ENCODE measurements at places on chromosomes 5 and 9.
A peak's percentile ranks its signal among the peaks of the same experiment; 100 is the strongest.

DNA sequence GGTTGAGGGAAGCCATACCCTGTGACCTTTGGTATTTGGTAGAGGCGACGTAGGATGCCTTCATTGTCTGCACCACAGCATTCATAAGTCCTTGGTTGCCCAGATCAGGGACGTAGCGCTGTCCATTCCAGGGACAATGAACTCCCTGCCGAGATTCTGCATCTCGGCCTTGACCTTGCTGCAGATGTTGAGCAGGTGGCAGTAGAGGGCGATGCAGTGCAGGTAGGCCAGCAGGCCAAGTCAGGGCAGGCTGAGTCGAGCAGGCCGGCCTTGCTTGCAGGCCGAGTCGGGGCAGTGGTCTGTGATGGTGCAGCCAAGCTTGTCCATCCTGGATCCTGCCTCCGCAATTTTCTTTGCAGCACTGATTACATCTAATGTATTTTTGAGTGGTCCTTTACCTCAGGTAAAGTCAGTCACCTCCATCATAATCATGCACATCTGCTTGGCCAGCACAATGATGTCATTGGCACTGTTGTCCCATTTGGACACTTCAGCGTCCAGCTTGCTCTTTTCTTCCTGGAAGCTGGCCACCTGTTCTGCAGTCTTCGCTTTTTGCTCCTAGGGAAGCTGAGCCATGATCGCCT, 93.4 kb upstream of the CCDC112 start:
- DNase-seq = no peak

DNA sequence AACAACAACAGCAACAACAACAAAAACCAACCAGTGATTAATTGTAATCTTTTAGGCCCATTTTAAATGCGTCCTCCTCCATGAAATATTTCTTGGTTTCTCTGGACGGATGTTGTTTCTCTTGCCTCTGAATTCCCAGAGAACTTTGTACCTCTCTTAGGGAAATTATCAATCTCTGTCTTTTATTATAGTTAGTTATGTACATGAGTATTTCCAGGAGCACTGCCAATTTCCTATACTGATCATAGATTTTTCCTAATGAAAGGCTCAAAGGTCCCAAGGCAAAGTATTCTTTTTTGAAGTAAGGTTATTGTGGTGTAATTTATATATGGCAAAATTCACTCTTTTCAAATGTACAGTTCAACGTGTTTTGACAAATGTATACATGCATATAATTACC, 20.4 kb upstream of the PALM2AKAP2 start:
- DNase-seq = no peak

- no peak for DNase-seq
These were observed 1.3 kb downstream of the BBLN start for GRCh38 chr9:128161215-128161902.

DNA sequence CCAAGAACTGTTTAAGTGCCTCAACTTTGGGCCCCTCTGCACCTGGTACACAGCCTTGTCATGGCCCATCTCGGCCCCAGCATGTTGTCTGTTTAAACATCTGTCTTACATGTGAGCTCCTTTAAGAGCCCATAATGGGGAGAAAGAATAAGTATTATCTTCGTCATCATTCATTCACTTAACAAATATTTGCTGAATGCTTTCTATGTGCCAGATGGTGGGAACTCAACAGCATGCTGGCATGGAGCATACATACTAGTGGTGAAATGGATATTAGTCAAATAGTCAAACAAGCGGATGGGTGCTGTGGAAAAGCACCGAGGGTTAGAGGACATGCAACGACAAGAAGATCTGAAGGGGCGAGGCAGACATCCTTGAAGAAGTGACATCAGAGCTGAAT, 54.5 kb downstream of the GABBR2 start:
- DNase-seq = no peak

DNA sequence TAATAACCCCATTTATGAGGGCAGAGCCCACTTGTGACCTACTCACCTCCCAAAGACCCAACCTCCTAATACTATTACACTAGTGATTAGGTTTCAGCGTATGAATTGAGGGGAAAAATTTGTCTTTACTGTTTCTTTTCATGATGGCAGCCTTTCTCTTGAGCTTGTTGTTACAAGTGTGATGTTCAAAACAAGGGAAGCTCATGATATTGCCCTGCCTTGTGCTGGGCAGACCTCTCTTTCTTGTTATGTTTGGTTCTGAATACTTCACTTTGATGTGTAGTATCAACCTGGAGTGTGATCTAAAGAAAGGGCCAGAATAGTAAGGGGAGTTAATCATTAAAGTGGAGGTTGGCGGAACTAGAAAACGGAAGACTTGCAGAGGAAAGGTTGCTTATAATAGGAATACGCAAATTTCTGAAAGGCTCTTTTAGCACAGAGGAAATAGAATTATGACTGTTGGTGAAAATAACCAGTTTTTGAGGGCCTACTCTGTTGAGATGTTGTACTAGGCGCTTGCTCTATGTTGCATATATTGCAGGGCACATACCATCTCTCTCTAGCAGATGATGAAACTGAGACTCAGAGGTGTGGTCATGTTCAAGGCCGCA, 68.2 kb downstream of the MELK start:
- DNase-seq = no peak

GRCh38 chr5:66807743-66808142, 211.6 kb downstream of the MAST4 start:
- peak; percentile 28 for DNase-seq

DNA sequence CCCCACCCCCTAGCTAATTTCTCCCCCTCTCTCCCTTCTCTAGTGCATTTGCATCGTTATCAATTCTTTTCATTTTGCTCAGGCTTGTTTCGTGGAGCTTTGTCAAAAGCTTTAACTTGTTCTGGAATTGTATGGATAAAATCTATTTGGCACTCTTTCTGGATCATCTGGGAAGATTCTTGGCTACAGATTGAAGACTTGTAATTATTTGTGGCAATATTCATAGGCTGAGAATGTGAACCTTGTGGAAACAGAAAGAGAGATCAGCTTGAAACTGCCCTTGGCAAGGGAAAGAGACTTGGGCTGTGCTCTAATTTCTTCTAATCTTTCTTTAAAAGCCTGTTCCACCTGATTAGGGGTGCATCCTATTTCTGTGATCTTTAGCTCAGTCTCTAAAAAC, 340.6 kb upstream of the DAB2 start:
- no peak for DNase-seq
